Cardiac fibroblast (primary cell): ENCODE measurements at places on chromosomes 11 and 22.

DNA sequence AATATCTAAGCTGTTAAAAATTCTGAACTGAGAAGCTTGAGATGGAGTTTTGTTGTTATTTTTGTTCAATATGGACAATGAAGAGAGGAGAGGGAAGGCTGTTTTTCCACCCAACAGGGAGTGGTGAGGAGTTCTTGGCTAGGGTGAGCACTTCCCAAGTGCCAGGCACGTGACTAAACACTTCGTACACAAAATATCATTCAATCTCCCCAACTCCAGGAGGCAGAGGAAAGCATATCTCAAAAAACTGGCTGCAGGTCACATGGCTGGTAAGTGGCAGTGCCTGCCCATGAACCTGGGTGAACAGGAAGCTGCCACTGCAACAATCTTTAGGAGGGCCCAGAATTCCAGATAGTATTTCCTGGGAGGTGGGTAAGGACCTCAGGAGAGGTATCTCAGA lies 11.6 kb downstream of the ELF5 start:
- no peak for DNase-seq

DNA sequence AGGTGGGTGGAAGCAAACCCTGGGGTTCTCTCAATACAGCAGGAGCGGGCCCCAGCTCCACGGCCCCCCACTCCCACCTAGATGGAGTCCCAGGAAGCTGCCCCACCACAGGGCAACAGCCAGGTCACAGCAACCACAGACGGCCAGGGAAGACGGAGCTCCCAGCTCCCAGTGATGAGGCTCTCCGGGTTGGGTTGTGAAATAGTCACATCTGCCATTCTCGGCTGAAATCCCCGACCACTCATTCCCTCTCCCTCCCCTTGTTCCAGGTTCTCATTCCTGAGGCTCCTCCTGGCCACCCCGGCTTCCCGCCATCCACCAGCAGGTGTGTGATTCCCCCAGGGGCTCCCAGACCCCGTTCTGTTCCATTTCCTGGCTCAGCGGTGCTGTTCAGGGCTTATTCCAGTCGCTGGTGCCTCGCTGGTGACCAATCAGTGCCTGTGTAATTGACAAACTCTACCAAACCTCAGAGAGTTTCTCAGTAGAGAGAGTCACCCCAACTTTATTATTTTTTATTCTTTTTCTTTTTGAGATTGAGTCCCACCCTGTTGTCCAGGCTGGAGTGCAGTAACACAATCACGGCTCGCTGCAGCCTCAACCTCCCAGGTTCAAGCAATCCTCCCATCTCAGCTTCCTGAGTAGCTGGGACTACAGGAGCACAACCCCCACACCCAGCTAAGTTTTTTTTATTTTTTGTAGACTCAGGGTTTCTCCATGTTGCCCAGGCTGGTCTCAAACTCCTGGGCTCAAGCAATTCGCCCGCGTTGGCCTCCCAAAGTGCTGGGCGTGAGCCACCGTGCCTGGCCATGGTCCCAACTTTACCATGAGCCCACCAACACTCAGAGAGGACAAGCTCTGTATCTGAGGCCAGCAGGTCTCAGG lies 63.2 kb downstream of the SHANK2 start:
- DNase-seq, result no peak

- DNase-seq, result no peak
These were observed 19.0 kb downstream of the CYTH4 start for GRCh38 chr22:37301144-37301830.

DNA sequence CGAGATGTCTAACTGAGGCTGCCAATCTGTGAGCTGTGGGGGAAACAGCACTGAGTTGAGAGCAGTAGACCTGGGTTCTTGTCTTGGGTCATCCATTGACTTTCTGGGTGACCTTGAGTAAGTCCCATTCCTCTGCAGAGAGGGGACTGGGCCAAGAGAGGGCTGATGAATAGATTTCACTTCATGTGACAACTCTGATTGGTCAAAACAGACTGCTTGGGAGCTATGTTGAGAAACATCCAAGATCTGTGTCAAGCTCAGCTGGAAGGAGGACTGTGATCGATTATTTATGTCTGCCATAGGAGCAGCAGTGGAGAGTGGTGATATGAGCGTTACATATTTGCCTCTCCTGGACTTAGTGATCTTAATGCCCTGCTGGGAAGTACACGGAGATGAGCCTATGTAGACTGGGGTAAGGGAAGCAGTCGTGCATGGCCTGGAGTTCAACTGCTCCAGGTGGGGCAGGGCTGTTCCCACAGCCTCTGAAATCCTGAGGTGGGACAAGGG lies 47.7 kb downstream of the OTOG start:
- no peak for DNase-seq

GRCh38 chr22:28051787-28052356 lies 132.8 kb upstream of the PITPNB start:
- peak; percentile 75 for DNase-seq
